ENCODE measurements at places on chromosomes 1 and 21.
A peak's percentile ranks its signal among the peaks of the same experiment; 100 is the strongest.

DNA sequence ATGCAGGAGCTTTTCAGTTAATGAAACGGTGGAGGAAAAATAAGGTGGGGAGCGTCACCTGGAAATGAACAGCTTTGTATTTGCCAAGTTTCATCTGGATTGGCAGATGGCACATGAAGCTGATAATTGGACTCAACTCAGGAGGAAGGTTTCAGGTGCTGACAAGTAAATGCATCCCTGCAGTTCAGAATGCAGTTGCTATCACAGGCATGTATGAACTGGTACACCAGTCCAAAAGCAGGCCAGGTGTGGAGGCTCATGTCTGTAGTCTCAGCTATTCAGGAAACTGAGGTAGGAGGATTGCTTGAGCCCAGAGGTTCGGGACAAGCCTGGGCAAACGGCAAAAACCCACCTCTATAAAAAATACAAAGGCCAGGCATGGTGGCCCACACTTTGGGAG, 15.5 kb downstream of the DEGS1 start:
- no peak for DNase-seq

GRCh38 chr1:204065174-204065985, 7.5 kb upstream of the SOX13 start:
- DNase-seq = no peak

GRCh38 chr21:38567335-38567969, 69.2 kb upstream of the ERG start:
- DNase-seq = no peak

GRCh38 chr1:1272341-1273208, 1.1 kb downstream of the UBE2J2 start:
- no peak for DNase-seq

DNA sequence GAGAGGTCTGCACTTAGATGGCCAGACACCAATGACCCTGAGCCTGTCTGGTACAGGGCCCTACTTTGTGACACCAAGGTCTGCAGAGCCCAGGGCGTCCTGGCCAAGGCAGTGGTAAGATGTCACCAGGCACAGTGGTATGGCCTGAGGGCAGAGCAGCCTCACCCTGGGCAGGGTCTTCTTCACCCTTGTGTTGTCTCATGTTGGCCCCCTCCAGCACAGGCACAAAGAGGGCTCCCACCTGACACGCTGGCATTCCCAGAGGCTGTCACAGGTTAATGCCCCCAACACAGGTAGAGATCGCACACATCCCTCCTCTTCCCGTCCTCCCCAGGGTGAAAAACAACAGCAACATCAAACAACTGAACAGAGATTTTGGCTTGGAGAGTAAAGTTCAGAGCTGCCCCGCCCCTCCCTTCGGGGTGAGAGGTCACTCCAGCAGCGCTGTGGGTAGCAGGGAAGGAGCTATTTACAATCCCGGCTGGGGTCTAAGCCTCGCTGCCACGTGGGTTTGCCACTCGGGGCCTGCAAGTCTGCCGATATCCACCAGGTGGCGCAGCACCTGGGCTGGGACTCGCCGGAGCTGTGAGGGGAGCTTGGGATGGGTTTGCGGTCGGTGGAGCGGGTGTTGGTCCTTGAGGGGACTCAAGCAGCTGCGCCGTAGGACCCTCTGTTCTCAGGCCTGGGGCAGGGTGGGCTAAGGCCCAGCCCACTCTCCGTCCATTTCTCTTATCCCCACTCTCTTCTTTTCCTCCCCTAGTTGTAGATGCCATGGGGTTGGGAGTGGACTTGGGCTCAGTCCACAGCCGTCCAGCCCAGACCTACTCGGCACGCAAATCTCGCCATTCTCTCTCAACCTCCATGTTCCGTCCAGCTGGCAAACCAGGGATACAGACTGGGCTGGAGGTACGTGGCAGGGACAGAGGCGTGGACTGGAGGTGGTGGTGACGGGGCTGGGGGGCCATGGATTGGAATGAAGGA, 12.7 kb downstream of the EFNA3 start:
- peak; percentile 84 for DNase-seq

GRCh38 chr1:230792691-230793462, 45.7 kb downstream of the CAPN9 start:
- no peak for DNase-seq

- DNase-seq = no peak
Measured at GRCh38 chr1:168135116-168135920, 1.4 kb downstream of the GPR161 start.

- no peak for DNase-seq
Measured at GRCh38 chr1:8844501-8845006, 27.1 kb upstream of the RERE start.

- DNase-seq = no peak
Measured at GRCh38 chr1:4745560-4745959, 91.2 kb downstream of the AJAP1 start.

- DNase-seq = no peak
Measured at GRCh38 chr1:58791106-58791505, 7.3 kb upstream of the JUN start.

DNA sequence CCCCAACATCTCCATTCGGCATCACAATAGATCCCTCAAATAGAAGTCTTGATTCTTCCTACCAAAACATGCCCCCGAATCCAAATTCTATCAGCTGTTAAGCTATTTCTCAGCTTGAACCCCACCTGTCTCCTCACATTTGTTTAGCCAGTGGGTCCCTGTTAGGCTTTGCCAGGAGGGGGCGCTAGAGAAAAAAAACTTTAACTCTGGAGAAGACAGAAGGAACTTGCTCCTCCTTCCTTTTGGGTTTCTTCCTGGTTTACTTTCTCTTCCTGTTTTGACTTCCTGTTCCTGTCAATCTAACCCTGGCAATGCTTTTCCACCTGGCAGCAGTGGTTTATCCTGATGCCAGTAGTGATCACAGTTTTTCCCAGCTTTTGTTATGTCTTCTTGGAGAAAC, 95.6 kb upstream of the KCNK1 start:
- DNase-seq = no peak
